ENCODE measurements at places on chromosomes 11 and 22.
A peak's percentile ranks its signal among the peaks of the same experiment; 100 is the strongest.

- no peak for DNase-seq
Observed at GRCh38 chr11:11740073-11740702, 101.6 kb upstream of the USP47 start.

- DNase-seq, result no peak
Observed at GRCh38 chr11:13772223-13773046, 104.0 kb downstream of the FAR1 start.

DNA sequence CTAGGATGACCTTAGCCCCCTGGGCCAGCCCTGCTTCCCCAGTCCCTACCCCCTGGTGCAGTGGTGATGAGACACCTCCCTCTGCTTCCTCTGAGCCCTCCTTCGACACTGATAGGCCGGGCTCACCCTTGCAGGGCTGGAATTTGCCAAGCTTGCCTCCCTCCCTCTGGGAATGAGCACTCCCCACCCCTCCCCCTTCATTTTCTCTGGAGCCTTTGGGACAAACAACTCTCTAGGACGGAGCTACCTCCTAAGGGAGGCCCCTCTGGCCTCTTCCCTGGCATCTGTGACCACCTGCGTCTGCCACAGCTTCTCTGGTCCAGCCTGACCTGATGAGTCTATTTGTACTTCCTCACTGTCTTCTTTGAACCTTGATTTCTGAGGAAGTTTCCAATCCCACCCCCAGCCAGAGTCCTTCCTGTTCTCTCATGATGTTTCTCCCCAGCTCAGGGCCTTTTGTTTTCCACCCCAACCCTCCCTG is 53.3 kb upstream of the ADA2 start:
- no peak for DNase-seq

- no peak for DNase-seq
Observed at GRCh38 chr11:8293171-8293570, 29.5 kb upstream of the LMO1 start.

DNA sequence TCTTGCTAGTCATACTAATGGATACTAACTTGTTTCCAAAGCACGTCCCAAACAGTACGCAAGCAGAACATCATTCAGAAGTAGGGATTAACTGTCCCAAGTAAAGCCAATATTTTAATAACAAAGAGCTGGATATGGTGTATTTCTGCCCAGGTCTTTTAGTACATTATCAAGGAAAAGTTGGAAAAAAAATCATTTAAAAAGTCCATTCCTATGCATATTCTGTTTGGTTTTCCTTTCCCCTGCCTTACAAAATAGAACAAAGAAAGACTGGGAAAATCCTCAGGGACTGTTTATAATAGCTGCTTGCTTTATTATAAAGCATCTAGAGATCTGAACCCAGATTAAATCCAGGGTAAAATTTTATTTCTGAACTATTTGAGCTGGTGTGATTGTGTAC is 83.9 kb downstream of the UVRAG start:
- no peak for DNase-seq

- DNase-seq, result no peak
Observed at GRCh38 chr11:959608-960007, 33.9 kb downstream of the AP2A2 start.

DNA sequence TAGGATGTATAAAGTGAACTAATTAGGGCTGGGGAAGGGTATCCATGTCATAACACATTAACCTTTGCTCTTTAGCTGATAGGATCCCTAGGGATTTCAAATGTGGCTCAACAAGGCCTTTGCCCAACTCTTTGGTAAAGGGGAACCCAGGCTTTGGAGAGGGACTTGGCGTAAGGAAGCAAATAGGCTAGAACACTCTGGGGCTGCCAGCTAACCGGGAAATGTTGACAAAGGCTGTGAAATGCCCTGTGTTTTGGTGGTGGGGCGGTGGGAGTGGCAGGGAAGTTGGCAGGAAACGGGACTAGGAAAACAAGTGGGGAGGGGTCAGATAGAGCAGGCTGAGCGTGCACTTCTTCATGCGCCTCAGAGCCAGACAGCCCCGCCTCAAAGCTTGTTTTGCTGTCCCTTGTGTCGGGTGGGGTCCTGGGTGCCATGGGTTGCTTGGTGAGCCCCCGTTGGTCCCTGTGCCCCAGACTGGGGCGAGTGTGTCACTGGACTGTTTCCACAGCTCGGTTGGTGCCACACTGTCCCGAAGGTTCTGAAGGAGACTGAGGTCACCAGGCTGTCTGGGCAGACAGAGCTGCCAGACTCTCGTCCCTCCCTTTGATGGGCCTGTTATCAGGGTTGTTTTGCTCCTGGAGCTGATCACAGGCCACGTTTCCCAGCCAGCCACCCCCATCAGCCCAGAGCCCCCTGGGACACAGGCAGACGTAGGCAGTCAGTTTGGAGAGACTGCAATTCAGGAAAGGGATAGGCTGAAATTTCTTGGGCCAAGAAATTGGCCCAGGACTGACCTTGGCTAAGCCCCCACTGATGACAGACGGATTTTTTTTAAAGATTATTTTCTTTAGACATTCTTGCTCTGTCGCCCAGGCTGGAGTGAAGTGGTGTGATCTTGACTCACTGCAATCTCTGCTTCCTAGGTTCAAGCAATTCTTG is 19.6 kb downstream of the KCTD21 start:
- DNase-seq, result peak; percentile 89

GRCh38 chr11:130467116-130467900 is 18.9 kb downstream of the ADAMTS15 start:
- DNase-seq, result no peak

DNA sequence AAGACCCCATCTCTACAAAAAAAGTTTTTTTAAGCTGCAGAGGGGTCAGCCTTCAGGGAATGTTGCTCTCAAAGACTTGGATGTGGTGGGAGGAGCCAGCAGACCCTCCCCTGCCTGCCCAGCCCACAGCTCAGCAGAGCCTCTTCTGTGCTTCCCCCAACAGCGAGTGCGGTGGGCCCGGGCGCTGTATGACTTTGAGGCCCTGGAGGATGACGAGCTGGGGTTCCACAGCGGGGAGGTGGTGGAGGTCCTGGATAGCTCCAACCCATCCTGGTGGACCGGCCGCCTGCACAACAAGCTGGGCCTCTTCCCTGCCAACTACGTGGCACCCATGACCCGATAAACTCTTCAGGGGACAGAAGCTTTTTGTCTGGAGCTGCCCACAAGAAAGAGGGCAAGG is 10.5 kb downstream of the TMA7B start:
- DNase-seq, result no peak

- DNase-seq, result no peak
Observed at GRCh38 chr11:128603752-128604414, 16.5 kb upstream of the ETS1 start.

DNA sequence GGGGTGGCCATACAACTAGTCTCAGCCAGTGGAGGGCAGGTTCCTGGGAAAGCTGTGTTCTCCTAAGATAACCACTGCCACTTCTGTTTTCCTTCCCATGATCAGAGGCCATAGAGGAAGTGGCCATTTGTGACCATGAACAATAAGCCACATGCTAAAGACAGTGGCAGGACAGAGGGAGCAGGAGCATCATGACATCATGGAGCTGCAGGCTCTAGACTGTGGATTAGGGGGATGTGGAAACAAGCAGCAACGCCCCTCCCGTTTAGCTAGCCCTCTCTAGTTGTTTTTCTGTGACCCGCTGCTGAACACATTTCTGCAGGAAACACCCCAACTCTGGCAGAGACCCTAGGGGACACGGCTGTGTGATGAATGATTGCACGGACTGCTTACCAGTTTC is 195.0 kb upstream of the NECTIN1 start:
- no peak for DNase-seq

GRCh38 chr11:87942786-87943185 is 232.5 kb downstream of the RAB38 start:
- DNase-seq, result no peak

- no peak for DNase-seq
Observed at GRCh38 chr11:44936525-44936924, 14.2 kb downstream of the TP53I11 start.

All from thoracic aorta (tissue), 2 donors.